ENCODE measurements at places on chromosomes 11 and 22. TPM values are rescaled to one million over a fixed set of nuclear protein-coding genes. Genes with fewer than 3 reads are reported as not detected.

DNA sequence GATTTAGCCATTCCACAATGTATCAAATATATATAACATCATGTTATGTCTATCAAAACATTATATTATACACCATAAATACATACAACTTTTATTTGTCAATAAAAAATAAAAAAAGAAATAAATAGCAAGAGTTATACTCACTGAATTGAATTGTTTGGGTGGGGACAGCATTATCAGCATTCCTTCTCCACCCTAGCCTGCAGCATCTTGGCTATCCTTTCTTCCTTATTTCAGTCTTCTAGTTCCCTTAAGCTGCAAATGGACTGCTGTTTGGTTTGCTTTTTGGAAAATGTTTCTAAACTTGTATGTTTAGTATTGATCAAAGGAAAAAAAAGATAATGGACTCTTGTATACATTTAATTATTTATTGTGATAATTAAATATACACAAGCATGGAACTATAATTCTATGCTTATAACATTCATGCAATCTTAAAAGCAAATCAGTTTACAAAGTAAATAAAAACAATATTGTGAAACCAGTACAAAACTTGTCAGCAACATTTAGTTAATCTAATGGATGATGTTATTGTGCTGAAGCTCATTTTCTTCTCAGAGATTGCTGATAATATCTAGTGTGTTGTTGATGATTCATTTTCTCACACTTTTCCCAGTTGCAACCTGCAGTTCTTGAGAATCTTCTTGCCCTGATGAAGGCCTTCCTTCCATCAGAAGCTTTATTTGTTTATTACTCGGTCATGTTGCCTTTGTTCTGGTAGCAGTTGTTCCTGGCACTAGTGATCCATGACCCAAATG, 5.0 kb downstream of the ARHGAP42 start:
- H3K36me3 ChIP-seq: no peaks in the 10 kb centered on the region
- no peak for DNase-seq
- H3K27ac ChIP-seq: no peak overlapping the region
- no peaks in the 10 kb centered on the region for H3K27me3 ChIP-seq

DNA sequence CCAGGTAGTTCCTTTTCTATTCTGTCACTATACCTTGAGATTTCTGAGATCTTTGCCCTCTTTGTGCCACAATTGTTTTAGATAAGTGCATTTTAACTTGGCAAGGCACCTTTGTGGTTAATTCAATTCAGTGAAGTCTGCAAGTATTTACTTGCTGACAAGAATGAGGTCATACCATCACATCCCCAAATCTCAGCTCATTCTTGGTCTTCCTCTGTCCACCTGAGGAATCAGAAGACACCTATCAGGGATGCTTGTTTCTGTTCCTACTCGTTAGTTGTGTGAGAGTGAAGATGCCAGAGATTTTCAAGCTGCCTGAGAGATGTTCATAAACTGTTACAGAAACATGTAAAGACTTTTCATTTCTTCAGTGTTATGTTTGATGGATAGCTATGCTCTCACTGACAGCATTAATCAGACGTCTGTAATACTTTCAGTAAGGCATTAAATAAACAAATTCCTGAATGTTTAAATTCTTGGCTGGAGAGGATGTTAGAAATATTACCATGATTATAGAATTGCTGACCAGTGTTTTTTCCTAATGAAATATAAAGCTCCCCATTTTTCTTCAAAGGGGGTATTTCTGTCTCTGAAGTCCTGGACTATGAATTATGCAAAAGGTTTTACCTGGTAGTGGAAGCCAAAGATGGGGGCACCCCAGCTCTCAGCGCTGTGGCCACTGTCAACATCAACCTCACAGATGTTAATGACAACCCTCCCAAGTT, 135.0 kb upstream of the MTNR1B start:
- no peaks in the 10 kb centered on the region for H3K27me3 ChIP-seq
- DNase-seq: no peak
- no peak overlapping the region for H3K4me3 ChIP-seq
- H3K27ac ChIP-seq: no peak overlapping the region
- no peaks in the 10 kb centered on the region for H3K4me1 ChIP-seq

The CCDC73 gene
- 0.25 TPM for total RNA-seq

The HEPN1 gene
- not detected for total RNA-seq

DNA sequence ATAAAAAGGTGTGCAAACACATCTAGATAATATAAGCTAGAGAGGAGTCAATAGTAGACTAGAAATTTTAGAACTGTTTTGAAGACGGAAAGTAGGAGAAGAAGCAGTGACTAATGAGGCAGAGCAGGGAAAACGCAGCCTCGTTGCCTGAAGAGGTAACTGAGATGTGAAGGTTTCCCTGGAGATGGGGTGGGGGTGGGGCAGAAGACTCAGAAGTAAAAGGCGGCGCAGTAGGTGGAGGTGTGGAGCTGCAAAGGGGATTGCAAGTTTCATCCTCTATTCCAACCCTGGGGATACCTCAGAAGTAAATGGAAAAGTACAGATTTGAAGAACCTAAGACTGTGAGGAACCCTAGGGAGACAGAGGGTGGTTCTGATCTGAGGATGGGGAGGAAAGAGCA, 109.5 kb downstream of the TMPRSS5 start:
- H3K36me3 ChIP-seq: no peaks in the 10 kb centered on the region
- no peaks in the 10 kb centered on the region for H3K4me1 ChIP-seq
- DNase-seq: no peak
- no peak overlapping the region for H3K4me3 ChIP-seq
- no peaks in the 10 kb centered on the region for H3K27me3 ChIP-seq
